ENCODE measurements at places on chromosomes 6 and 20. TPM values are rescaled to one million over a fixed set of nuclear protein-coding genes. Genes with fewer than 3 reads are reported as not detected.
A peak's percentile ranks its signal among the peaks of the same experiment; 100 is the strongest.

DNA sequence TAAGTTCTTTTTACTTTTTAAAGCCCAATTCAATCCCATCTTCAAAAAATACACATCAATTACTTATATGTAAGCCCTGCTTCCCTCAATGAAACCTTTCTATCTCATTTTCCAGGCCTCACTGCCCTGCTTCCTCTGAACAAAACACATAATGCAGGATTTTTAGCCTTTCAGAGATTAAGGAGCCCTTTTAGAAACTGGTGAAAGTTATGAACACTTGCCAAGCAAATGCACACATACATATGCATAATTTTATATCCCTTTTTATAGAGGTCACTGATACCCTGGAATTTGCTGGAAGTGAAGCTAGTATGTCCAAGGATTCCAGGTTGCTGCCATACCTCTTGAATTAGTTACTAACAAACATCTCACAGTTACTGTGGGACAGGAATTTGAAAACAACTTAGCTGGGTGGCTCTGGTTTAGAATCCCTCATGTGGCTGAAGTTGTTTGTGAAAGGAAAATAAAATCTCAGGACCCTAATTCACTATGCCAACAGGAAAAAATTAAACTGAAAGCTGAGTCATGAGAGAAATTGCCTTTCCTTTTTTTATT lies 75.8 kb downstream of the UBE3D start:
- no peak for DNase-seq

DNA sequence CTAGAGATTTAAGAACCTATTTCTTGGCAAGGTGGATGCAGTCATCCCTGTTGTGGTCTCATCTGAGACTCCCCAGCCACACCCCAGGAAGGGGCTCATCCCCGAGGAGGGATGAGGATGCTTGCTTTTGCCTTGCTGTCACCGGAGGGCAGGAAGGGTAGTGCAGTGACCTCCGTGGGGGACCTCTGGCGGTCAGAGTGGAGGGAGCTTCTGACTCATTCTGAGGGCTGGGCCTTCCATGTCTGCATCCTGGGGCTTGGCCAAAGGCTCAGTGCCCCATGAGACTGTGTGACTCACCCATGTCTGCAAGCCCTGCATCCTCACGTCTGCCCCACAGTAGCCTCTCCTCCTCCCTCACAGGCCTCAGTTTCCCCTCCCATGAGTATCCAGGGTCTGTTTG lies 38.7 kb downstream of the UQCC2 start:
- peak; percentile 73 for DNase-seq

GRCh38 chr6:169452869-169453620 lies 199.4 kb upstream of the THBS2 start:
- no peak for DNase-seq

GRCh38 chr6:43075670-43076463 lies at the start of gene PTK7:
Gene PTK7 (plus strand): TSS chr6:43076314. CDS start chr6:43076489, 175 bp downstream.
- peak; percentile 21 for DNase-seq

SRSF12 gene
- total RNA-seq: 0.12 TPM

ARG1 gene
- 1.1 TPM for total RNA-seq

TREM2 gene
- total RNA-seq: 0.29 TPM

FAM162B gene
- 0.76 TPM for total RNA-seq

LRRN4 gene
- total RNA-seq: not detected

KIAA0408 gene
- total RNA-seq: 2.4 TPM

UFL1 gene
- 24.9 TPM for total RNA-seq
